ENCODE measurements at places on chromosomes 2 and 18.

- DNase-seq = no peak
Measured at GRCh38 chr2:160917850-160918249, 242.4 kb upstream of the TANK start.

GRCh38 chr2:65997961-65998360 is 437.0 kb upstream of the MEIS1 start:
- DNase-seq = no peak

GRCh38 chr2:20425884-20426283 is 21.0 kb upstream of the RHOB start:
- DNase-seq = no peak

- no peak for DNase-seq
Measured at GRCh38 chr18:13095466-13095865, 104.3 kb downstream of the CEP192 start.

DNA sequence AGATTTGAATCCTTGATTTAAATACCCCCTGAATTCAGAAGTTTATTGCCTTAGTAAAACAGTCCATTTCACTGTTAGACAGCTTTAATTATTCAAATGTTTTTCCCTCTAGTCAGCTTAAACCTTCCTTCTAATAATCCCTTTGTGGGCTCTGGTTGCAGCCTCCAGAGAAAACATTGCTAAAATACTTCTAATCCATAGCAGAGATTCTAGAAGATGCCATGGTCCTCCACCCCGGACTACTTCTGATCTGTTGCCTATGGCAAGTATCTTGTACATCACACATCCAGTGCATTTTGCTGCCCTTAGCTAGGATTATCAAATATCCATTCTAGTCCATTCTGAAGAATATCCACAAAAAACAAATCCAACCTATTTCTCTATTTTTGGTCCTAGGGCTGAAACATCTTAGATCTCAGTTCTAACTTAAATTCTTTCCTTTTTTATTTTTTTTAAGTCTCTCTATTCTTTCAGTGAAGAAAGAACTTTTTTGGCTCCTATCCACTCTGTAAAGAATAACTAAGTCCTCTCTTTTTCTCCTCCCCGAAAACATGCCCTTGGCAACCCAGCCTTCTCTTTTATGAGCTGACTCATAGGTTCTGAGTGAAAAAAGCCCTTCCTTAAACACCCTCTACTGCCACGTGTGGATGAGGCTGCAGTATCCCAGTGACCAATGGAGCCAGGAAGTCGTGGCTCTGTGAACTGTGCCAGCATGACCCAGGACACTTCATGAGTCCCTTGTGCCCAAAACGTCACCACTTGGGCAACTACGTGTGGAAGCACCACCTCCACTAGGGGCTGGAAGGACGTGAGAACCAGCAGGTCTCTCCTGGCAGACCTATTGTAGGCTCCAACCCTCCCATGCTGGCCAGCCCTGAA is 349.8 kb downstream of the TNS1 start:
- DNase-seq = peak; percentile 80

GRCh38 chr2:173298536-173299097 is 56.1 kb upstream of the CDCA7 start:
- DNase-seq = no peak

Measured in MCF 10A (cell line).